ENCODE measurements at places on chromosomes 7 and 10.

DNA sequence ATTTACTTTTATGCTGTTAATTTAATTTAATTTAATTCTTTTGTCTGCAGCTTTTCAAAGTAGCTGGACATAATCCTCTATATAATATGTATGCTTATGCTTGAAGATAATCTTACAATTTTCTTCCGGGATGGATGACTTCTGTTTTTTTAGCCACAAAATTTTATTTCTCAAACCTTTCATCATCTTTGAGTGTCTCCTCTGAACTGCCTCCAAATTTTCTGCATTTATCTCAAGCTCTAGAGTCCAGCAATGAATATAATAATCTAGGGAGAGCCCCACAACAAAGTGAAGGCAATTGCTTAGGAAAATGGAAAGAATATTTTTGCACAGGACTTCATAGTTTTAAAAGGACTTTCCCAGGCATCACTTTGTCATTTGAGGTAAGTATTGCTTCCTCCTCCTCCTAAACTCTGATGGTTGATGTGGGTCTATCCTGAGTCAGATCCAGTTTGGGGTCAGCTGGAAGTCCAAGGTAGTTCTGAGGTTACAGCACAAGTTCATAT is 53.7 kb upstream of the FAM3C start:
- DNase-seq: no peak

DNA sequence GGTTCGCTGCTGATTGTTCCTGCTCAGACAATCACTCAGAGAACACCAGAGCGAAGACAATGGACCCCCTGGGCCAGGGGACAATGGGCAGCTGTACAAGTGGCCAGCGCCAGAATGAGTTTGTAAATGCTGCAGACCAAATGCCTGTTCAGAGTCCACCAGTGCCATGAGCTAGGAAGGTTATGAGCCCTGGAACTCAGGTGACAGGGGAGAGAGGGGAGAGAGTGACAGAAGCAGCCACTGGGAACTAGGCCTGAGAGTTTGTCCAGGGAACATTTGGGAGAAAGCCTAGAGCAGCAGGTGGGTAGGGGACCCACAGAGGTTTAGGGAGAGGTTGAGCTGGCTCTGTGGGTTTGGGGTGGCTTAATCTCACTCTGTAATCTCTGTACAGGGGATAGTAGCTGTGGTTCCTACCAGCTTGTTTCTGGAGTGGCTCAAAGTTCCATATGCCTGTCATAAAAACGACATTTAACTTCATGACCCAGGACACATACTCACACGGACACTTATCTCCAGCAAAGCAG is 60.4 kb downstream of the C10orf105 start:
- no peak for DNase-seq

DNA sequence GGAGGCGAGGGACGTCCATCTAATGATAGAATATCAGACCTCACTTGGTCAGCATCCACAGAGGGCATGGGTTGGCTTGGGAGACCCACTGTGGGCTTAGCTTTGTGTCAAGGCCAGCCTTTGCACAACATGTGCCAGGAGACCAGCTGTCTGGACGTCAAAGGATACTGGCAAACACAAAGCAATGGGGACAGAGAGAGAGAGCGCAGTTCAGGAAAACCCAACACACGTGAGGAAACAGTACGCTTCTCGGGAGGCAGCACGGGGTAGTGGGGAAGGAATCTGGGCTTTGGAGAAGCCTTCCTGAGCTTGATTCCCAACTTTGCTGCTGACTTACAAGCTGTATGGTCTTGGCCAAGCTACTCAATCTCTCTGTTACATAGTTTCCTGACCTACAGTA is 14.7 kb downstream of the PRLHR start:
- no peak for DNase-seq

DNA sequence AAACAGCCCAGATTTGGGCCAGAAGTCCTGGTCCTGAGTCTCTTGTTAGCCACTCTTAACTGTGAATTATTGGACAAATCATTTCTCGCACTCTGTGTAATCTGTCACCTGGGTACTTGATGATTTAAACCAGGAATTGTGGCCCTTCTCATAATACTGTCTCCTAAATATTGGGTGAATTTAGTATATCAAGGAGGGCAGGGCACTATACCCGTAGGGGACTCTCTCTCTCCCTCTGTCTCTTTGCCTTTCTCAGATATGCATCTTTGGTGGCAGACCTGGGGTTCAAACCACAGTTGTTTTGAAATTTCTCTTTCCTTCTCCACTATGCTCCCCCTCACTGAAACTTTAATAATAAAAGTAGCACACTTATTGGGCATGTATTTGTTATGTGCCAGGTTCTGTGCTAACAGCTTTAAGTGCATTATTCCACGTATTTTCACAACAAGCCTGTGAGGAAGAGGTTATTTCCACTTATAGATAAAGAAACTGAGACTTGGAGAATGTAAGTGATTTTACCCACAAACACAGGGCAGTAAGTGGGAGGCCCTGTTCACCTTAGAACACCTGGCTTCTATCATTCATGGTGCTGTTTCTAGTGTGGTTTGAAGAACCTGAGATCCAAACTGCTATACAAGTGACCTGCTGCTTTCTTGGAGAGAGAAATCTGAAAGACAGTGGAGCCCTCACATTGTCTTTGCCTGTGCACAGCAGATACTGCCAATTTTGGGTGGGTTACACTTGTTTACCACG is 11.8 kb downstream of the FAS start:
- no peak for DNase-seq

DNA sequence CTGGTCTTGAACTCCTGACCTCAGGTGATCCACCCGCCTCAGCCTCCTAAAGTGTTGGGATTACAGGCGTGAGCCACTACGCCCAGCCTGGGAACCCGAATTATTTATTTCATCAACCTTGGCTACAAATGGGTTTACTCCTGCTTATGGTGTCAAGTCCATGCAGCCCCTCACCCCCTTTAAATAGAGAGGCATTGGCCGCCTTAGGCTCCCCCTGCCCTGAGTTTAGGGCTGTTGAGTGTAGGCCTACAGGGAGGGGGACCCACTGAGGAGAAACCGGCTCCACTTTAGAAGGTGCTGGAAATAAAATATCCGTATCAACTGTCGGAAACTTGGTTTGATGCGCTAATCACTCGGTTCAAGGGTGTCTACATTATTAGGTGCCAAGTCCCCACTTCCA is 8.7 kb upstream of the SP8 start:
- no peak for DNase-seq

- no peak for DNase-seq
Measured at GRCh38 chr10:126475074-126475691, 86.9 kb upstream of the ADAM12 start.

Measured in LNCaP clone FGC (cell line).